ENCODE measurements at places on chromosomes 4 and X.

GRCh38 chrX:148298737-148299136 lies 201.7 kb upstream of the AFF2 start:
- no peak for DNase-seq

DNA sequence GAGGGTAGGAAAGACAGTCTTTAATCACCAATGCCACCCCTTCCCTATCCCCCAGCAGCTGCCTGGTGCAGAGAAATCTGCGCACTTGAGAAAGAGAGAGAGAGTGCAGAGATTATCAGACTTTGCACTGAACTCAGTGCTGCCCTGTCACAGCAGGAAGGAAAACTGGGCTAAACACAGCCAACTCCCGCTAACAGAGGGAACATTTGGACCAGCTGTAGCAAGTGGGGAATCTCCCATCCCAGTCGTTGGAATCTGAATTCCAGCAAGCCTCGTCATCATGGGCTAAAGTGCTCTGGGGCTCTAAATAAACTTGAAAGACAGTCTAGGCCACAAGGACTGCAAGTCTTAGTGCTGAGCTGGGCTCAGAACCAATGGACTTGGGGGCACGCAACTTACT lies 168.7 kb downstream of the DLG3 start:
- no peak for DNase-seq

- no peak for DNase-seq
Observed at GRCh38 chr4:143477487-143477886, 36.0 kb upstream of the SMARCA5 start.

DNA sequence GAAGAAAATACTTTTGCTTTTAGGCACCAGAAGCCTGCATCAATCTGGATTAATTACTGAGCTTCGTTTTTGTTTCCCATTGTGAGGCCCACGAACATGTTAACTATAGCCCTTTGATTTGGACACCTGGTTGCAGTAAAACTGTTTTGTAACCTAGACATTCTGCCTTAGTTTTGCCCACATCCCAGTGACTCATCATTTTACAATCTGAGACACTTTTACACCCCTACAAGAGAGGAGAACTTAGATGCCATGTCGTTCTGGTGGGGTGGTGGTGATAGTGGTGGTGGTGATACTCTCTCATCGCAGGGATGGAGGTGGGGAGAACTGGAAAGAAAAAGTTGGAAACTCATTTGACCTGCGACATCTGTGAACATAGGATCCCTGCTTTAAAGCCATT lies 1257.2 kb downstream of the ADGRL3 start:
- DNase-seq, result no peak

DNA sequence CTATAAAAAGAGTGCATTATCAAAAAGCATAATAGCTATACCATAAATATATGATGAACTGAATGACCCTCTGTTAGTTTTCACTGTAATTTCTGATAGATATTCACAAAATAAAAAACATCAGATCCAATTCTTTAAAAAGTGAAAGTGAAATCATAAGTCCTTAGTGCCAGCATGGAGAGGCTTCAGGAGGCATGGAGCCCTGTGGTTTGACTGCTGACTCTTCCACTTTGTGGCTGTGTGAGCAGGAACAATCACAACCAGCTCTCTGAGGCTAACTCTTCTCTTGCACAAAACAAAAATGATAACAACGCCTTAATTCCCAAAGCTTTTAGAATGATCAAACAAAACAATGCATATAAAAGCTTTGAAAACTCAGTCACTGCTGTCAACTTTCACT lies 1143.9 kb downstream of the PDHA2 start:
- no peak for DNase-seq

DNA sequence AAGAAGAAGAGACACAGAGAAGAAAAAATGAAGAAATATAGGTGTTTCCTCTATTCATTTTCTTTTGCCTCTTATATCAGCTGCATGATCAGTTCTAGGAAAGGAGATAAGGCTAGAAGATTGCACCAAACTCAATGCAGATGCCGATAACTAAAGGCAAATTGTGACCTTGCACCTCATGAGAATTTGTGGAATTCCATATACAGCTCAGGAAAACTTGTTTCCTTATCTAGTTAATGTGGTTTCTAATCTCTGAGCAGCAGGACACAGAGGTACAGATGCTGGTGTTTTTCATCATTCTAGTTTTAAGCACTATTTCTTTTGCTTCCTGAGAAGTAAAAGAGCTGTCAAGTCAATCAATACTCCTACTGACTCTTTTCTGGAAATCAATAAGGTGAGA lies 104.6 kb upstream of the NWD2 start:
- no peak for DNase-seq

DNA sequence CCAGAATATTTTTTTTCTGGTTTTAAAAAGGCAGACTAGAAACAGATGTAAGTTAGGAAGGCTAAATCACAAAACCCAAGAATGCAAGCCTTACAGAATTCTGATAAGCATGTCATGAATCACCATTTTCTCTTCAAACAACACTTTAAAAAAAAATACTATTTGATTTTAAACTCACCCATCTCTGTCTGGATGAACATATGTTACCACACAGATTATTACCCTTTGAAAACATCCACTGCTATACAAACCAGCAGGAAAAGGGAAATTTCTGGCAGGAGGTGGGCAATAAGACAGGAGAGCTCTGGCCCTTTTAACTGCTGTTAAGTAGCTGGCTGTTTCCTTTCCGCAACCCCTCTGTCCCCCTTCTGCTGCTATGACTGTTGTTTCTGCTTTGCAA lies 317.7 kb upstream of the NOCT start:
- DNase-seq, result no peak

DNA sequence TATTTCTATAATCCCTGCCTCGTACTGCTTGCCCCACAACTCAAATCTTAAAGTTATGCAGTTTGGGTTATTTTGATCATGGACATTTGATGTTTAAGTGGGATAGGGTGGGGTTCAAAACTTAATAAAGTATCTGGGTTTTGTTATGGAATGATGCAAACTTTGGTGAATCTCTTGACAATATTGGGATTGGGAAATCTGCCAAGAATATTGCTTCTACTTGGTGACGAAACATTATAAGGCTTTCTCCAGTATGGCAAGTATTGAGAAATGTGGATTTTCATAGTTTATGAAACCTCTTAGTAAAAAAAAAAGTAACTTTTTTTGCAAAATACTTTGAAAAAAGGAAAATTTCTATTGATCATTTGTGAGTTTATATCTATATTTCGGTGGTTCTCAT lies 130.8 kb upstream of the SFRP2 start:
- DNase-seq, result no peak

- no peak for DNase-seq
Observed at GRCh38 chrX:46279925-46280313, 265.3 kb downstream of the ZNF674 start.

- DNase-seq, result no peak
Observed at GRCh38 chrX:22196149-22196548, 76.6 kb upstream of the CBLL2 start.

DNA sequence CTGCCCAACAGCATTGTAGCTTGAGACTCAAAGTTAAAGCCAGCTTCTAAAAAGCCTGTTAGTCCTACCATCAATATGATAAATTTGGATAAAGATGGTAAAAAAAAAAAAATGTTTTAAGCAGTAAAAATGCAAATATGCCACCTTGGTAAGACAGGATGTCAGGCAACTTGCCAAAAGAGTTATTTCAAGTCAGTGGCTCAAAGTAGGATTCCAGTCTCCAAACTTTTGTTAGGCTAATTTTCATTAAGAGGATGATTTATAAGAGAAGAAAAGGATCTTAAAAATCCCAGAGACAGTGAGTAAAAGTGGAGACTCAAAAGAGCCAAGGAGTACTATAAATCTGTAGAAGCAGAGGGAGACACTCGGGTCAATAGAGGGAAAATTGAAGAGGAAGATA lies 47.5 kb downstream of the GASK1B start:
- DNase-seq, result no peak

DNA sequence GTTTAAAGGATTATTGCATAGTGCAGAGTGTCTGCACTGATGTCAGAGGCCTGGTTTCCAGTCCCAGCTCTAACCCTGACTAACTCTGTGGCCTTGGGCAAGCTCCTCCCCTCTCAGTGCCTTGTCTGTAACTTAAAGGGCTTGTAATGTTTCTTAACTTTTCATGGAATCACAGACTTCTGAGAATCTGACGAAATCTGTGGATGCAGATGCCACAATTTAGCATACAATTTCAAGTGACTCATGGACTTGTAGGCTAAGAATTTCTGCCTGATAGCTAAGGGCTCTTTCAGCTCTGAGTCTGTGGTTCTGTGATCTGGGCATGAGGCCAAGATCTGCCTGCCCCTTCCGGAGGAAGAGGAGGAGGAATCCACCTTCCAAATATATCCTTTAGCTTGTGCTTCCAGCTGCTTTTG lies 236.9 kb downstream of the AR start:
- no peak for DNase-seq

DNA sequence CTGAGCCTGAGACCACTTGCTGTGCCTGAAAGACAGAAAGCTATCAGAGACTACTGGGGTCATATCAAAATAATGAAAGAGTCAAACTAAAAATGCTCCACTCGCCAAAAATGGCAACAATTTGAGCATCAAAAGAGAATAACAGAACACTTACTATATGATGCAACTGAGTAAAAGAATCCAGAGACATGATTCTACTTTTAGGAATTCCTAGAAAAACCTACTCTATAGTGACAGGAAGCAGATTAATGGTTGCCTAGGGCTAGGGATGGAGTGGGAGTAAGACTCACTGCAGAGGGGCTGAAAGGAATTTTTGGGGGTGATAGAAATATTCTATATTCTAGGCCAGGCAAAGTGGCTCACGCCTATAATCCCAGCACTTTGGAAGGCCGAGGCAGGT lies 29.4 kb upstream of the SLAIN2 start:
- no peak for DNase-seq

DNA sequence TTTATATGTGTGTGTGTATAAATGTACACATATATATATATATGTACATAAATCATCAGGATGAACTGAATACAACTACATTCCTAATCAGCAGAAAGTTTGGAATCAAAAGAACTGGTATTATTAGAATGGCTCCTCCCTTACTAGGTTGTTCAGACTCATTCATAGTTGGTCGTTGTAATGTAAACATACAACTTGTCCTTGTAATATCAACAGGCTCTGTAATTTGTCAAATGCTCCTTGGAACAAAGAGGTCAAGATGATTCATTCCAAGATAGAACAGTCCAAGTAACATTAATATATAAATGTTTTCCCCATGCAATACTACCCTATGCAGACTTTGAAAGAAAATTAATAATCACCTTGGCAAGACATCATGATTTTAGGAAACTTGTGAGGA lies 351.4 kb upstream of the SMIM31 start:
- DNase-seq, result no peak

GRCh38 chrX:29587107-29587506 lies 628.3 kb upstream of the MAGEB2 start:
- DNase-seq, result no peak

DNA sequence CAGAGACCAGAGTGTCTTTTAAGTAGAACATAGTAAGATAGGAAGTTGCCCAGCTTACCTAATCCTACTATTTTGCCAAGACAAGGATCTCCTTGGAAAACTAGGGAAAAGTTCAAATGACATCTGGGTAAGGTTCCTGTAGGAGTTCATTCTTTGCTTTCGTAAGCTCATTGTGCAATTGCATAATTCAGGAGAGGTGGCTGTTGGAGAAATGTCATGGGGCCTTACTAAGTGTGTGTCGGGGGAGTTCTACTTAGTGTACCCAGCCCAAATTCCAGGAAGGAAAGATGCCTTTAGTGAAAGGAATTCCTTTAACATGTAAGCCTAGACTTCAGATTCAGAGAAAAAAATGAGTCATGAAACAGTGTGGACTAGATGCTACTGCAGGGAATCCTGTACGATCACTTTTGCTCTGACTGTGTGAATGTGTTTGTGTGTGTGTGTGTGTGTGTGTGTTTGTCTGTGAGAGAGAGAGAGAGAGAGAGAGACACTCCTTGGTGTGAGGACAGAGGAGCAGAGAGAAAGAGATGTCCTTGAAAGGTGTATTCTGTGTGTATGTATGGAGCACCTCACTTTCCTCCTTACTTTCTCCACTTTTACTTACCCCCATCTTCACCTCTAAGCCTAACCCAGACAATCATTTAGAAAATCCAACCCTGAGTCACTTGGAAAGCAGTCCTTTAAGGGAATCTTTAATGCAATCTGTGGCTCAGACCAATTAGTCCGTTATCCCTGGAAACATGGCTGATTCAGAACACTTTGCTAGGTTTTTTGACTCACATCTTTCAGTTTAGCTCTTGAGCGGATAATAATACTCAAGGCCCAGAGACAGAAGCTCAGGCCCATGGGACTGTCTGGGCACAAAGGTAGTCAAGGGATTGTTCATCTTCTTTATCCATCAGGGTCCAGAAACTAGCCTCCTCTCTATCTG lies 114.5 kb upstream of the ACSL4 start:
- no peak for DNase-seq

DNA sequence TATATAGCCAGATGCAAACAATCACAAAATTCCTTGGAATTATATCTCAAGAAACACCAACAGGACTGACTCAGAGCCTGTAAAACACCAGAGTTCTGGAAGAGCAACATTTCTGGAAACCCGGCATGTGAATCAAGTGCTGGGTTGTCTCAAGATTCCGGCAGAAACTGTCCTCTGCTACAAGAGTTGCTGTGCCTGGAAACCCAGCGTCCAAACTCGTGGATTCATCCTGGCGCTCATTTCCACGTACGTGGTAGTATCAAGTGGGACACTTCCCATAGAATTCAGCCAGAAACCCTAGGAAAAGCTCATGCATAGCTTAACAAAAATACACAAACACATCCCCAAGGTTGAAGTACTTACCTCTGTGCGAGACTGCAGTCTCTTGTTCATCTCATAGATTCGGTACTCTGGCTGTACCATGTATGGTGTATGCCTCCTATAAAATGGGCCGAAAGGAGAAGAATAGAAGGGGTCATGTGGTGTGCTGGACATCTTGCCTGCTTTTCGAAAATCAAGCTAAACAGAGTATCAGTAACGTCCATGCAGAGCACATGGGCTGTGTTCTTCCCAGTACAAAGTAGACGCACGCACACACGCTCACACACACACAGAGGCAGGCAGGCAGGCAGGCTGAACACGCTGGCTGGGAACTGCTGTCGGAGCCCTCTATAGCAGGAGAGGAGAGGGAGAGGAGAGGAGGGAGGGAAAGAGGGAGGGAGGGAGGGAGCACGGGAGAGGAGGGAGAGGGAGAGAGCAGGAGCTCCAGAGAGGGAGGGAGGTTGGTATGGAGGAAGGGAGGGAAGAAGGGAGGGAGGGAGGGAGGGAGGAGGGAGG lies at the start of gene LDB2:
Gene LDB2, minus strand, starts transcription at position 655 of the 837 bp plus-strand sequence.
- DNase-seq, result no peak

DNA sequence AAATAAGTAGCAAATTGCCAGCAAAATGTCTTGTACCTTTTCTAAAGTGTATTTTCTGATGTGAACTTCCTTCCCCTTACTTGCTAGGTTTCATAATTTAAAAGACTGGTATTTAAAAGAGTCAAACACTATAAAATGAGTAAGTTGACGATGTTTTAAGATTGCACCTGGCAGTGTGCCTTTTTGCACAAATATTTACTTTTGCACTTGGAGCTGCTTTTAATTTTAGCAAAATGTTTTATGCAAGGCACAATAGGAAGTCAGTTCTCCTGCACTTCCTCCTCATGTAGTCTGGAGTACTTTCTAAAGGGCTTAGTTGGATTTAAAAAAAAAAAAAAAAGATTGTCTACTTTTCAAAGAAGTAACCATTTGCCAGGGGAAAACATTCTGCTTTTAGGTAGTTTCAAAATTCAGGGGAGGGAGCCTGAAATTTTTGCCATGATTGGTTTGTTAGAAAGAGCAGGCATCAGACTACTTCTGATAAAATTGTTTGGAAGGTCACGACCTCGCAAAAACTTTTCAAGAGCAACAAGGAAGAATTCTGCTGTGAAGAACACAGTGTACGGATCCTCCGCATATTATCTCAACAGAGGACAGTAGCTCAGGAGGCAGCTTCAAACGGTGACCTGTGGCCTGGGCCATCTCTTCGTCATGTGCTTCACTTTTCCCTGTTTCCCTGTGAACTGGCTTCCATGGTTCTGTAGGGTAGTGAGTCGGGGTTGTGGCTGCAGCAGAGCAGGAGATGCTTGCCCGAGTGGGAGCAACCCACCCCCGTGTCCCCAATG lies 66.1 kb downstream of the CDS1 start:
- DNase-seq, result no peak
